ENCODE measurements at places on chromosomes 1 and 21.
A peak's percentile ranks its signal among the peaks of the same experiment; 100 is the strongest.

GRCh38 chr21:25383545-25383944 lies 223.7 kb downstream of the MRPL39 start:
- H3K4me3 ChIP-seq = no peak overlapping the region
- no peaks in the 10 kb centered on the region for H3K27me3 ChIP-seq
- no peaks in the 10 kb centered on the region for H3K36me3 ChIP-seq
- DNase-seq = no peak

DNA sequence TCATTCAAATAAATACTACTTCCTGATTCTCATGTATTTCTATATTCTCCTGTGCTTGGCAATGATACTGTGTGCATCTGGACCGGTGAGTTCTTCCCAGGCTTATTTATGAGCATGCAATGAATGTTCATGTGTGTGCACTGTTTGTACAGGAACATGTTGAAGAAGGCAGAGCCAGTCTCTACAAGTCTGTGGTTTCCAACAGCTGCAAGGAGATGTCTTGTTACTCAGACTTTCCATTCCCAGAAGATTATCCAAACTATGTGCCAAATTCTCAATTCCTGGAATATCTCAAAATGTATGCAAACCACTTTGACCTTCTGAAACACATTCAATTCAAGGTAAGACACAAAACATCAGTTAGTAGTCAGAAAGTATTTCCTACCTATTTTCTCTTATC lies 19.1 kb downstream of the FMO1 start:
- H3K27ac ChIP-seq = no peak overlapping the region
- H3K36me3 ChIP-seq = no peaks in the 10 kb centered on the region
- no peaks in the 10 kb centered on the region for H3K4me1 ChIP-seq
- H3K27me3 ChIP-seq = no peaks in the 10 kb centered on the region
- no peak overlapping the region for H3K4me3 ChIP-seq

- DNase-seq = no peak
- no peak overlapping the region for H3K27ac ChIP-seq
- no peaks in the 10 kb centered on the region for H3K4me1 ChIP-seq
Observed at GRCh38 chr1:20349971-20350370, 59.3 kb downstream of the VWA5B1 start.

GRCh38 chr1:32817815-32818786 lies 648 bp downstream of the S100PBP start:
- peak; percentile 70 for DNase-seq
- H3K27me3 ChIP-seq = no peaks in the 10 kb centered on the region
- peaks cover 3% of the 10 kb centered on the region for H3K36me3 ChIP-seq
- peaks cover 10% of the 10 kb centered on the region for H3K4me1 ChIP-seq
- H3K4me3 ChIP-seq = peak overlapping the region; percentile 90

Data from mesenchymal stem cell (in vitro differentiated cells and primary cell).